ENCODE measurements at places on chromosomes 7 and 10.

GRCh38 chr10:15720635-15721287, 1.0 kb upstream of the ITGA8 start:
- DNase-seq = no peak

DNA sequence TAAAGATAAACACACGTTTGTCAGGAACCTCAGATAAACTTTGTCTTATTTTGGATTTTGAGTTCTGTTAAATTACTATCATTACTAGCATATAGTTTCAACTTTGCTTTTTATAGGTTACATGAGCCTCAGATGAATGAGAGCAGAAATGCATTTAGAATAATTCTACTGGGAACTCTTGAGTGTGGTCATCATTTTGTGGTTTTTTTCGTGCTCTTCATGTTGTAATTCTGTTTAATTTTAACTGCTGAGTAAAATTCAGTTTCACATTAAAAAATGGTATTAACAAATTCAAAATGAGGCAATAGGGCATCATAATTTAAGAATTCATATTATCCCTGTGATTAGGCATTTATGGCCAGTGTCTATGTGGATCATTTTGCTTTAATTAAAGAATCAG, 72.9 kb downstream of the GNAI1 start:
- DNase-seq = peak; percentile 17

DNA sequence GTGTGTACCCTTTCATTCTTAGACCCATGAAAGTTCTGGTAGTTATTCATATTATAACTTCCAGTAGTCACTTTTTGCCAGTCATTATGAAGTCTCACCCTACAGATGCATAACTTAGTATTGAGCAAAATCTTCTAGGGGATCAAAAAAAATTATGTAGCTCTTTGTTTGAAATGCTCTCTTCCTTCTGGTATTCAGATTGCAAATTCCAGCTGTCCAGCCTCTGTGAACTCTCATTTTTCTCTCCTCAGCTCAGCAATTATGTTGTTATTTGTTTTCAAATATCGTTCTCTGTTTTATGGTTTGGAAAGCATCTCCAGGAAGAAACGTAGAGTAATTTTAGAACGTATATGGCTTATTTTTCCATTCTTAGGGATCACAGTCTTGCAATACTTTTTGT, 442.5 kb downstream of the SEMA3D start:
- peak; percentile 29 for DNase-seq

GRCh38 chr10:13593535-13593934, 6.8 kb downstream of the PRPF18 start:
- peak; percentile 32 for DNase-seq

- no peak for DNase-seq
Observed at GRCh38 chr10:119675483-119676170, 24.4 kb downstream of the BAG3 start.

- DNase-seq = no peak
Observed at GRCh38 chr7:109460296-109460695, 890.6 kb downstream of the DNAJB9 start.

- DNase-seq = peak; percentile 54
Observed at GRCh38 chr10:48363617-48364355, 57.3 kb downstream of the MAPK8 start.
